ENCODE measurements at places on chromosomes 2 and 18.

- peak; percentile 67 for DNase-seq
These were observed 14.8 kb downstream of the WDFY1 start for GRCh38 chr2:223930103-223930976.

- no peak for DNase-seq
These were observed 72.3 kb downstream of the AFF3 start for GRCh38 chr2:100070078-100070477.

DNA sequence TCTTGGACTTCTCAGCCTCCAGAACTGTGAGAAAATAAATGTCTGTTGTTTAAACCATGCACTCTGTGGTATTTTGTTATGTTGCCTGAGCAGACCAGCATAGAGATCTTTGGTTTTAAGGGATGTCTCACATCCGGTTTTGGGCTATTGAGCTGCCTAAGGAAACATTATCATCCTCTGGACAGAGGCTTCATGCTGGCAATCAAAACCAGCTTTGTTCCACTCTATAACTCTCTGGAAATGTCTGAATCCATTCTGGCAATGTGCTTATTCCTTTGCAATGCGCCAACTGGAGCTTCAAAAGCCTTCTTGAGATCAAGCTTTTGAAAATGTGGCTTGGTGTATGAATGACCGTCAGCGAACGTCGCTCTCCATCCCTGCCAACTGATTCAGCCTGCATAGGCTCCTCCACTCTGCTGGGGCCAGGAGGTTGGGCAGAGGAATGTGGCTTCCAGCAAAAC lies 183.6 kb upstream of the MGAT5 start:
- DNase-seq: no peak

DNA sequence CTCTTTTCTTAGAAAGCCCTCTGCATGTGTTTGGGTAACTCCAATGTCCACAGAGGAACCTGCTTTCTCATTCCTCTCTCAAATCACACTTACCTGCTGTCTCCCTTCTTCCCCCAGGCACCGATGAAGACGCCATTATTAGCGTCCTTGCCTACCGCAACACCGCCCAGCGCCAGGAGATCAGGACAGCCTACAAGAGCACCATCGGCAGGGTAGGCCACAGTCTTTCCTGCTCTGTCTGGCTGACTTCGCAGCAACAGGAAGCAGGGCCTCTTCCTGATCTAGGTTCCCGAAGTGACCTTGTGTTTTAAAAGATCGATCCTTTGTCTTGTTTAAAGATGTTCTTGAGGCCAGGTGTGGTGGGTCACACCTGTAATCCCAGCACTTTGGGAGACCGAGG lies 25.0 kb upstream of the GMCL1 start:
- DNase-seq: no peak

DNA sequence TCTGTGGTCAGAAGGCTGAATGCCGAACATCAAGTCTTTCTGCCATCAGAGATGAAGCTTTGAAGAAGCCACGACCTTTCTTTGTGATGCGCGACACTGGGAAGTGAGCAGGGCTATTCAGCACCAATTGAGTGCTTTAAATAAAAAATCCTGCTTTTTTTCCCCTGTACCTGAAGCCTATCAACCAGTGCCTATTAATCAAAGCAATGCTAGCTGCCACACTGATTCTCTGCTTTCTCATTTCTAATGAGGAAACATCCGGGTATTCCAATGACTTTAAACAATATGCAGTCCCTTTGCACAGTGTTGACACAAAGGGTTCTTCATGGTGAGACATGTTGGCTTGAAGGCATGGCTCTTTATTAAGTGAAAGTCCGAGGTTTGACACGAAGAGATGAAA lies 88.0 kb downstream of the GALR1 start:
- no peak for DNase-seq

DNA sequence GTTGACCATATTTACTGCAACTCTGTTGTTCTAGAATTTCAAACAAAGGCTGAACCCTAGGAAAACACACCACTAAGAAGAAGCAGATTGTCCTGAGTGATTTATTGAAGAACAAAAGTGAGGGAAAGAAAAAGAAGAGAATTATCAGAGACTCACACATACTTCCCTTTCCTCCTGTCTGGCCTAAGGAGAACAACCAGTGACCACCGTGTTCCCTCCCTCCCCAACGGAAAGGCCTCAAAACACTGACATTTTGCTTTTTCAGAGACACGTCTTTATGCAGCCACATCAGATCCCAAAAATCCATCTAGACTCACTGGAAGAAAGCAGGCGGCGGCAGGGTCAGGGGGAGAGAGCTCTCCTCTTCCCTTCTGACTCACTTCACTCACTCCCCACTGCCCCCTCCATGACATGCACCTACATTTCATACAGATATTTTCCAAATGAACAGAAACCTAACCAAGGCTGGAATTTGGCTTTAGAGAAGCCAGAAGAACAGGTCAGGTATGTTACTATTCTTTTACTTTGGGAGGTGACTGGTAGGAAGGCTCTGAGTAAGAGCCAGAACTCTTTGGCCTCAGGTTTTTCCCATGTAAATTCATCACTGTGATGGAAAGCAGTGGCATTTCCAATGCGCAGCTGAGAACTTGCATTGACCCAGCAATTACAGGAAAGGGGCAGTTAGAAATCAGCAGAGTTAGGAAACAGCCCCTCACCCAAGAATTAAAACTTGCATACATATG lies 169.9 kb downstream of the BCL11A start:
- no peak for DNase-seq

DNA sequence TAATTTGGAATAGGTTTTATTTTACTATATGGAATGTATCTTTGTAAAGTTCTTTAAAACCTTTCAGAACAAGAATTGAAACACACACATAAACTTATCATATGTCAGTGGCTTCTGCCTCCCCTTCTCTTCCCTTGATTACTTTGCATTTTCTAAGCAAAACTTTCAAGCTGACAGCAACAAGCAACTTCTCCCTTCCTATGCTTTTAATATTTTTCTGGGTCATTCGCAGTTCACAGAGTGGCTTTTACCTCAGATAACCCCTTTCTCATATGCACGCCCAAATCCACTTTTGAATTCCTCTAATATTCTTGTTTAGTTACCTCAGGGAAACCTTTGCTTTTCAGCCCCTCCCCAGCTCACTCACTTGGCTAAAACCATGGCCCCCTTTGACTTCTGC lies 36.7 kb upstream of the CDC42EP3 start:
- no peak for DNase-seq

DNA sequence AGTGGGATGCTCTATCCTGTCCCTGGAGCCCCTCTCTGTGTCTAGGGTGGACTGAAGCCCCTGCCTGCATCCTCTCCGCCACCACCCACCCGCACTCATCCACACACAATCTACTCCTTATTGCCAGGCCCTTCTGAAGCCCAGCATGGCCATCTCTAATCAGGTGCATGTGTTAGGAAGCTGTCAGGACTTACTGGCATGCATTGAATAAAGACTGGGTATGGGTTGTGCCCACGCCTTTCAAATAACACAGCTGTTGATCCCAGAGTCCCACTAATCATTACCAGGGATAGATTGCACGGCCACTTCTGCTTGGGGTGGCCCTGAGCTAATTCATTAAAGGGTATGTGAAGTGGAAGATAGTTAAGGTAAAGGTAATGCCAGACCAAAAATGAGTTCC lies 88.4 kb downstream of the CABLES1 start:
- no peak for DNase-seq

- DNase-seq: no peak
These were observed 55.6 kb upstream of the LAMA1 start for GRCh38 chr18:7173216-7173615.

GRCh38 chr18:25144820-25145219 lies 207.1 kb downstream of the ZNF521 start:
- no peak for DNase-seq

DNA sequence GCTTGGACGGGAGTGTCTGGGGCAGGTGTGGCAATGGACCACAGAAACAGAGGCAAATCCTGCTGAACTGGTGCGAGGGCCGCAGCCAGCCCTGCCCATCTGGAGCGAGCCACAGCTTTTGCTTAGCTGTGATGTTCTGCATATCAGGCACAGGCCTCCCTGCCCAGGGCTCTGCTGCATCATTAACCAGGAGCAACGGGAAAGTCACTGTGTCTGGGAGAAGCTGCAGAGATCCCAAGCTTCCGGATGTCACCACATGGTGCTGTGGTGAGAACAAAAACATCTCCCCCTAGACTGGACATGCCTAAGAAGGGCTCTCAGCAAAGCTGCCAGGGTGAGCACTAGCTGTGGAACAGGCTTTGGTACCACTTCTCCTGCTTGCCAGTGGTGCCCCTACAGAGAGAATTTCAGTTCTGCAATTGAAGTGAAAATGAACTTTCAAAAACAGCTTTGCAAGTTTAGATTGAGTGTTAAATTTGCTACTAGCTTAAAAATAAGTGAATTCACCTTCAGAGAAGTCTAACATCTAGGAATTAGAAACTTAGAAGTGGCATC lies 172.9 kb upstream of the MYT1L start:
- DNase-seq: no peak

DNA sequence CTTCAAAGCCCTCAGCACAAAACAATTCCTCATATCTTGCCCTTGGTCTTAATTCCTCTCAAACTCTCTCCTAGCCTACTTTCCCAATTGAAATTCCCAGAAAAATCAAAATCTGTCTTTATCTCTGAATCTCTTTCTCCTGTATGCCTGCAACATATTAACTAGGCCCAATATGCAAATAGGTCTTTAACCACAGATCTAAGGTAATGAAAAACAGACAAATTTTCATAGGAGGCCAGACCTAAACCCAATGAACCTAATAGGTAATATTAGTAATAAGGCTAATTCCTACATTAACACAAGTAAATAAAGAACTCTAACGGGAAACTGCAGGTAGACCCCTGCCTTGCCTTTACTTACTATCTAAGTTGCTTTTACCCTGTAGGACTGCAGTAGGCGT lies 41.4 kb downstream of the WDR33 start:
- DNase-seq: no peak

GRCh38 chr2:71277536-71278103 lies 50.7 kb upstream of the PAIP2B start:
- DNase-seq: peak; percentile 76

- peak; percentile 63 for DNase-seq
These were observed 27.2 kb upstream of the EML4 start for GRCh38 chr2:42141687-42142546.

GRCh38 chr2:52115750-52116149 lies 1083.8 kb upstream of the NRXN1 start:
- no peak for DNase-seq

- no peak for DNase-seq
These were observed 34.0 kb upstream of the COL3A1 start for GRCh38 chr2:188940171-188940570.

DNA sequence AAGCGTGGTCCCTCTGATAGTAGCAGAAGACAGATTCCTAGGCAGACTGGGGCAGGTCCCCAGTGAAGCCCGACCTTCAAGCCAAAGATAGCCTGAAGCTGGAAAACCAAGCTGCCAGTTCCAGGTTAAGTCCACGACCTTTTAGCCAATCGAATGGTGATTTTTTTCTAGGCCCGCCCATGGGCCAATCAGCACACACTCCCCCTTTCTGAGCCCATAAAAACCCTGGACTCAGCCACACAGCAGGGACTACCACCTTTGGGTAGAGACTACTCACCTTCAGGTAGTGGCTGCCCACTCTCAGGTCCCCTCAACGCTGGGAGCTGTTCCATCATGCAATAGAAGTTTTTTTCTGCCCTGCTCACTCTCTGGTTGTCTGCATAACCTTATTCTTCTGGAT lies 14.5 kb upstream of the ADI1 start:
- DNase-seq: no peak

- no peak for DNase-seq
These were observed 273.1 kb downstream of the NAPG start for GRCh38 chr18:10798727-10799550.

GRCh38 chr2:101864426-101864825 lies 127.3 kb upstream of the IL1R2 start:
- no peak for DNase-seq

DNA sequence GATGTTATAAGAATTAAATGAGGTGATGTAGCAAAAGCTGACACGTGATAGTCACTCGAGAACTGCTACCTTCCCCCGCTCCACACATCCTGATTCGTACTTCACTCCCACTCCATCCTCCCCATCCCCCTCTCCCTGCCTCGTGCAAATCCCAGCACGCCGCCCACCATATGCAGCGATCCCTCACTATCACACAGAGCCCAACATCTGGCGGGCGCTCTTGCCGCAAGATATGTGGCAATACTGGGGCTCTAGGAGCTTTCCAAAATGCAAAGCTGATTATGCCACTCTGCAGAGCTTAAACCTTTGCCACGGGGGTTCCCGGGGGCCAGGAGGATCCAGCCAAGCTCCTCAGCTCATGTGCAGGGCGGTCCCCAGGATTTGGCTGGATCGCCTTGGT lies 37.4 kb downstream of the DNMT3A start:
- no peak for DNase-seq

- DNase-seq: no peak
These were observed 39.6 kb downstream of the EN1 start for GRCh38 chr2:118807668-118808428.

GRCh38 chr18:35267809-35268208 lies 22.2 kb downstream of the ZSCAN30 start:
- peak; percentile 61 for DNase-seq

- no peak for DNase-seq
These were observed 270.7 kb downstream of the HRH4 start for GRCh38 chr18:24731158-24731557.

DNA sequence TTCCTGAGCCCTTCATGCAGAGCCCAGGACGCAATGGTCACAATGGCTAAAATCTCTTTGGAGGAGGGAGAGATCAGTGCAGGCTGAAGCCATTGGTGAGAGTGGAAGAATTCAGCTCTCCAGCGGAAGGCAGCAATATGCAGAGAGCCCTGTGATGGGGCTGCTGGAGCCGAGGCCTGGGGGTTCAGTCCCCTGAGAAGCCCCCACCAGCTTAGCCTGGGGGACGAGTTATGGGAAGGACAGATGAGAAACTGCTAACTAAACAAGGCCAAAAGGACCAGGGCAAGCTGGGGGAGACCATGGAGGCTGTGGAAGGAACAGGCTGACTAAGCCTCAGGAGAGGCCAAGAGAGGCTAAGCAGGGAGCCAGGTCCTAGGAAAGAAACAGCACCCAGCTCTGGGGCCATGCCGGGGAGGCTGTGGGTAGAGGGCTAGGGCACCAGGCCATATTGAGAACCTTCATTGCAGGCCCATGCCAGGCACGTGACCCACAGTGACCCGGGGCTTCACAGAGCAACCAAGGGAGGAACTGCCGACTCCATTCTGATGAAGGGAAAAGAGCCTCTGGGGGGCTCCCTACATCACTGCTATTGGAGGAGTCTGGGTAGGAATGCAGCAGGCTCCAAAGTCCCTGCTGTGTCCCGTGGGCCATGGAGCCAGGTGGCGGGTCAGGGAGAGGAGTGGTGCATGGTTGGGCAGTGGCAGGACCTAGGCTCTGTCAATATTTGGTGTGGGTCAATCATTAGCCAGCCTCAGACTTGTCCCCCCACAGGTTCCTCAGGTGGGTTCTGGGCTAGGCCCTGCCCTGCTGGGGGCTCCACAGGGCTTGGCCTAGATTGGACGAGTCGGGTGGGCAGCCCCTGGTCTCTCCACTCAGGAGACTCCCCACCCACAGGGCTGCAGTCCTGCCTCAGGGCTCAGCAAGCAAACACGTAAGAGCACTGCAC lies 19.8 kb downstream of the PROC start:
- no peak for DNase-seq

GRCh38 chr18:49857708-49858107 lies 44.4 kb upstream of the ACAA2 start:
- DNase-seq: no peak

Measured in Right ventricle myocardium superior (tissue), 1 donor.